Karpas-422 (cell line): ENCODE measurements at places on chromosomes 3 and 15. TPM values are rescaled to one million over a fixed set of nuclear protein-coding genes. Genes with fewer than 3 reads are reported as not detected.

MYZAP gene
- total RNA-seq, result not detected in 2 replicates

CLRN1 gene
- not detected in 2 replicates for total RNA-seq

ISL2 gene
- 8.3 and 8.7 TPM in 2 replicates for total RNA-seq

MED12L gene
- total RNA-seq, result 0.58 and 2.4 TPM in 2 replicates

ZPLD1 gene
- total RNA-seq, result not detected in 2 replicates

ARHGAP31 gene
- 1.2 TPM in 1 of 2 replicates, not detected in the other for total RNA-seq

MAP4 gene
- 45.6 and 47.4 TPM in 2 replicates for total RNA-seq

HRH1 gene
- total RNA-seq, result 6.2 and 9.6 TPM in 2 replicates

GP9 gene
- total RNA-seq, result not detected in 2 replicates

DNA sequence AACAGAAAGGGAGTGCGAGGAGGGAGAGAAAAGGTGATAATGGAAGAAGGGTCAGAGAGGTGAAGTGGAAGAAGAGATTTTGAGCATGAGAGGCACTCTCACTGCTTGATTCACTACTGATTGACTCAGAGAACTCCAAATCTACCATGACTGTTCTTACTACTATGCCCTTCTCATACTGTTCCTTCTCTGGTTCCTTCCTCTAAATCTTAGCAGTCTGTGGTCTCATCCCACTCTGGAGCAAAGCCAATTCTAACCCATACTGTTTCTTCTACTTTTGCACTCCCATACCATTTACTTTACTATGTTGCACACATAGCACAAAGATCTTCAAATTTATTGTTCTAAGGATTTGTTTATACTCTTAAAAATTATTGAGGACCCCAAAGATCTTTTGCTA lies 100.8 kb downstream of the DTWD1 start:
- no peaks in the 10 kb centered on the region for H3K36me3 ChIP-seq
- H3K4me3 ChIP-seq, result no peak overlapping the region
- no peaks in the 10 kb centered on the region for H3K4me1 ChIP-seq
- H3K27me3 ChIP-seq, result no peaks in the 10 kb centered on the region

GRCh38 chr15:45773149-45773548 lies 138.3 kb downstream of the SQOR start:
- H3K27me3 ChIP-seq, result no peaks in the 10 kb centered on the region
- no peak for DNase-seq
- H3K36me3 ChIP-seq, result no peaks in the 10 kb centered on the region
- peaks cover 20% of the 10 kb centered on the region for H3K4me1 ChIP-seq
- H3K4me3 ChIP-seq, result no peak overlapping the region

- H3K36me3 ChIP-seq, result no peaks in the 10 kb centered on the region
- no peaks in the 10 kb centered on the region for H3K27me3 ChIP-seq
- H3K27ac ChIP-seq, result no peak overlapping the region
- no peak overlapping the region for H3K4me3 ChIP-seq
- no peak for DNase-seq
- no peaks in the 10 kb centered on the region for H3K4me1 ChIP-seq
Observed at GRCh38 chr3:56790016-56790821, 11.5 kb downstream of the ARHGEF3 start.

GRCh38 chr3:126734106-126734723 lies 30.2 kb downstream of the CHCHD6 start:
- no peak overlapping the region for H3K4me3 ChIP-seq
- DNase-seq, result no peak
- no peaks in the 10 kb centered on the region for H3K4me1 ChIP-seq
- no peaks in the 10 kb centered on the region for H3K36me3 ChIP-seq
- no peaks in the 10 kb centered on the region for H3K27me3 ChIP-seq
- H3K27ac ChIP-seq, result no peak overlapping the region

DNA sequence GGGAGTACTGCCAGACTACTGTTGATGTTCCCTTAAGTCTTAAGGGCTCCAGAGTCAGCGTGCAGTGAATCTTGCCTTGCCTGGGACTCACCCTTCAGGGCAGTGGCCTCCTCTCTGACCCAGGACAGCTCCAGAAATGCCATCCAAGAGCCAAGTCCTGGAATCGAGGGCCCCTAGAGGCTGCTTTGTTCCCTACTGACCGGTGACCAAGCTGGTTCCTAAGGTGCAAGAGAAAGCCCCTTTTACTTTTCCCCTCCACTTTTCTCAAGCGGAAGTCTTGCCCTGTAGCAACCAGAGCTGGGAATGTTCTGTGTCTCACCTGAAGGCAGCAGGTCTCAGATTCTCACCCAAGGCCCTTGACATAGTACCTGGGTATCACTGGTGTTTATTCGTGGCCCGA lies 238.0 kb downstream of the DOCK3 start:
- H3K4me3 ChIP-seq, result no peak overlapping the region
- DNase-seq, result no peak
- no peaks in the 10 kb centered on the region for H3K4me1 ChIP-seq
- no peak overlapping the region for H3K27ac ChIP-seq
- no peaks in the 10 kb centered on the region for H3K36me3 ChIP-seq
- no peaks in the 10 kb centered on the region for H3K27me3 ChIP-seq

- no peak overlapping the region for H3K4me3 ChIP-seq
- no peaks in the 10 kb centered on the region for H3K4me1 ChIP-seq
- DNase-seq, result no peak
- H3K36me3 ChIP-seq, result no peaks in the 10 kb centered on the region
Observed at GRCh38 chr3:46681856-46682540, 11.5 kb downstream of the ALS2CL start.

DNA sequence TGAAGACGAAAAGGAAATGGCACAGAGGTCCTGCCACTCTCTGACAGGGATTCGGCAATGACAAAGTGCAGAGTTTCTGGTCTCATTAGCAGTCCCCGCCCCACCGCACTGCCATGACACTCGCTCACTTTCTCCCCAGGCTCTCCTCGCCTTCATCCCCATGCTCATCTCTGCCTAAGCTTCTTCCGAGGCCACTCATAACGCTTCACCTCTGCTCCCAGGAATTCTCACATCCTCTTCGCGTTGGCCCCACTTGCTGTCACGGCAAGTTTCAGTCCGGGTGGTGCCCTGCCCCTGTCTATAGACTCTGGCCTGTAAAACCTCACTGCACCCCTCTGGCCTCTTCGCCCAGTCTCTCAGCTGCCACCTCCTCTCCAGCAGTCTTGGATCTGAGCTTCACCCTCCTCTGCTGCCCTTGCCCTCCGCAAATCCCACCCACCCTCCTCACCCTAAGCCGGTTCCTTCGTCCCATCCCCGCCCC lies 654 bp downstream of the RUBCN start:
- H3K27me3 ChIP-seq, result no peaks in the 10 kb centered on the region
- peak overlapping the region; percentile 89 for H3K4me3 ChIP-seq
- peak; percentile 90 for DNase-seq
- H3K27ac ChIP-seq, result peak overlapping the region; percentile 95
- H3K36me3 ChIP-seq, result peaks cover 17% of the 10 kb centered on the region

DNA sequence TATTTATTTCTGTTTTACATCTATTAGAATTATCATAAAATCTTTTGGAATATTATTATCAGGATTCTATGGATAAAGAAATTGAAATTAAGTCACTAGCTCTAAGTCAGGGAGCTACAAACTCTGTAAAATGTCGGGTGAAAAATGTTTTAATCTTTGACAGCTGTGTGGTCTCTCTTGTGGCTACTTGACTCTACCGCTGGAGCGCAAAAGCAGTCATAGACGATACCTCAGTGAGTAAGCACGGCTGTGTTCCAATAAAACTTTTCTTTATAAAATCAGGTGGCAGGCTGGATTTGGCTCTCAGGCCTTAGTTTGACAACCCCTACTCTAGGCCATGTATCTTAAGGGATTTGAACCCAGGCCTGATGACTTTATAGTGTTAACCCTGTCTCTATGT lies 88.5 kb upstream of the PFN2 start:
- H3K36me3 ChIP-seq, result no peaks in the 10 kb centered on the region
- DNase-seq, result no peak

DNA sequence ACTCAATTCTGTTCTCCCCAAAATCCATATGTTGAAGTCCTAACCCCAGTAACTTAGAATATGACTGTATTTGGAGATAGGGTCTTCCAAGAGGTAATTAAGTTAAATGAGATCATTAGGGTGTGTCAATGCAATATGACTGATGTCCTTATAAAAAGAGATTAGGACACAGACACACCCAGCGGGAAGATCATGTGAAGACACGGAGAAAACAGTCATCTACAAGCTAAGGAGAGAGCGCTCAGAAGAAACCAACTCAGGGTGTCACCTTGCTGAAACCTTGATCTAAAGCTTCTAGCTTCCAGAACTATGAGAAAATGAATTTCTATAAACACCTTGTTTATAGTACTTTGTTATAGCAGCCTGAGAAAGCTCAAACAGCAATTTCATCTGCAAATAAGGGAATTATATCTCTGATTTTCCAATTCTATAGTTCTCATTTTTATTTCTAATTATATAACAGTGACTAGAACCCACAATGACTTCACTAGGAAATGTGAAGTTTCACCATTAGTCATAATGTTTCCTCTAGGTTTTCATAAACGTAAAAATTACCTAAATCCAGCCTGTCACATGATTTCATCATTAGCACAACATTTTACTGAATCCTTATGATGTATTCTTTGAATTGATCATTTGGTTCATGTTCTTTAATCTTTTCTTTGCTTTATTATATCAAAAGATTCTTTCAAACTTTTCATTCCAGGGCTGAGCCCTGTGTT lies 459.1 kb upstream of the MDFIC2 start:
- H3K4me3 ChIP-seq, result no peak overlapping the region
- no peaks in the 10 kb centered on the region for H3K36me3 ChIP-seq
- H3K27me3 ChIP-seq, result no peaks in the 10 kb centered on the region; the same call in 1 of the 2 replicates

GRCh38 chr3:178320456-178321351 lies 215.5 kb upstream of the KCNMB2 start:
- no peak overlapping the region for H3K4me3 ChIP-seq
- no peak overlapping the region for H3K27ac ChIP-seq
- no peaks in the 10 kb centered on the region for H3K4me1 ChIP-seq
- no peaks in the 10 kb centered on the region for H3K27me3 ChIP-seq
- no peaks in the 10 kb centered on the region for H3K36me3 ChIP-seq

GRCh38 chr3:144272680-144273079 lies 301.1 kb downstream of the DIPK2A start:
- no peak for DNase-seq
- no peak overlapping the region for H3K4me3 ChIP-seq

DNA sequence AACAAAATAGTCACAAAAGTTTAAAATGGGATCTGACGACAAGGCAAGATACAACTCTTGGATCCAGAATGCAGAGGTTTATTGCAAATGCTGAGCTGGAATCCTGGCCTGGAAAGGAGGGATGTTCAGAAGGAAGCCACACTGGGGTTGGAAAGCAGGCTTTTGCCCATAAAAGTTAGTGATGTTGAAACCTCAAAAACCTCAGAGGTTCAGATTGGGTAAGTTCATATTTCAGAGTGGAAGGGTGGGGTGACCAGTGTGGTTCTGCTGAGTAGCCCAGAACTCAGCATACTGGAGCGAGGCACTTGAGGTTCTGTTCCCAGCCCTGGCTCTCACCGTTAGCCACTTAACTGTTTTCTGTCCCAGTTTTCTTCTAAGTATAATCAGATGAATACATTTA lies 114.0 kb upstream of the OSTN start:
- H3K4me1 ChIP-seq, result no peaks in the 10 kb centered on the region
- no peak overlapping the region for H3K27ac ChIP-seq
- H3K4me3 ChIP-seq, result no peak overlapping the region
- H3K36me3 ChIP-seq, result no peaks in the 10 kb centered on the region

- DNase-seq, result no peak
- H3K27me3 ChIP-seq, result no peaks in the 10 kb centered on the region
- no peak overlapping the region for H3K4me3 ChIP-seq
- no peak overlapping the region for H3K27ac ChIP-seq
- H3K36me3 ChIP-seq, result no peaks in the 10 kb centered on the region
Observed at GRCh38 chr3:184470551-184470950, 90.7 kb downstream of the CHRD start.

DNA sequence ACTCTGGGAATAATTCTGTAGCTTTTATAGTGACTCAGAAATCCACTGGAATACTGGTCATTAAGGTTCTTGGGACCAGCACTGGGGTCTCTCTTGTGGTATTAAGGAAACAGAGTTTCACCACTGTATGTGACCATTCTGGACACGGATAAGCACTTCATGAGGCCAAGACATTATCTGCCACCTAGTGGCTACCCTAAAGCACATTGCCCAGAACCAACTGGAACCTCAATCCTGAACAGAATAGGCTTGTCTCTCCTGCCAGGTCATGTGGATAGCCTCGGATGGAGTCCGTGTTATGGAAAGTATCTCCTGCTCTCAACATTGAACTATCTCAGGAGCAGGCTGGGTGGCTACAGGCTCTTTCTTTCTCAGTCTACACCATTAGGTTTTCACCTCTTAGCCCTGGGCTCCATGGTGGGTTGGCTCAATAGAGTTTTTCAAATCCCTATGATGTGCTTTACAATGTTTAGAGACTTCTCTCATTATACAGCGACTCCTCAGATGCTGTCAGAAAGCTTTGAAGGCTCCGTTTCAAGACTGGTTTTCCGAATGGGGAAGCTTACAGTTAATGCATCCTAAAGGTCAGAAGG lies 167.6 kb upstream of the ST8SIA2 start:
- H3K27ac ChIP-seq, result no peak overlapping the region
- no peaks in the 10 kb centered on the region for H3K27me3 ChIP-seq
- no peaks in the 10 kb centered on the region for H3K4me1 ChIP-seq
- H3K36me3 ChIP-seq, result no peaks in the 10 kb centered on the region
- DNase-seq, result peak; percentile 78
- H3K4me3 ChIP-seq, result no peak overlapping the region

GRCh38 chr15:31171731-31172130 lies 70.2 kb upstream of the TRPM1 start:
- no peaks in the 10 kb centered on the region for H3K27me3 ChIP-seq
- H3K27ac ChIP-seq, result no peak overlapping the region
- no peaks in the 10 kb centered on the region for H3K36me3 ChIP-seq
- no peak for DNase-seq
- H3K4me1 ChIP-seq, result no peaks in the 10 kb centered on the region
- no peak overlapping the region for H3K4me3 ChIP-seq

- DNase-seq, result no peak
- H3K36me3 ChIP-seq, result no peaks in the 10 kb centered on the region
- no peaks in the 10 kb centered on the region for H3K27me3 ChIP-seq
- no peak overlapping the region for H3K4me3 ChIP-seq
- no peaks in the 10 kb centered on the region for H3K4me1 ChIP-seq
Observed at GRCh38 chr3:36489101-36489500, 108.8 kb downstream of the STAC start.

DNA sequence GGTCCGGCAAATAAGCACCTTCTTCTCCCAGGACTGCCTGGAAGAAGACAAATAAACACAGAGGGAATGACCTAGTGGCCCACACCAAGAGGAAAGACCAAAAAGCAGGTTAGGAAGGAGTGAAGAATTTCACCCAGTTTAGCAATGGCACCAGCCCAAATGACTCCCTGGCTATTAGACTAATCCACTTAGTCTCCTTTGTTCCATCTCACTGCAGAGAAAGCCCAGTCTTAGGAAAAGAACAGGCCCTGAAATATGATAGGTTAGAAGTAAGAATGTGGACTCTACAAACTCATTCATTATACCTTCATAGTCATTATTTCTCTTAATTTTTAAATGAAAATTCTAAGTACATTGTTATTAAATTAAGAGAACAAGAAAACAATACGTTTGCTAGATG lies 23.2 kb downstream of the SERPINI2 start:
- DNase-seq, result no peak
- no peak overlapping the region for H3K27ac ChIP-seq
- H3K4me3 ChIP-seq, result no peak overlapping the region
- no peaks in the 10 kb centered on the region for H3K36me3 ChIP-seq
- H3K4me1 ChIP-seq, result no peaks in the 10 kb centered on the region
